ENCODE measurements at places on chromosomes 6 and 20. TPM values are rescaled to one million over a fixed set of nuclear protein-coding genes. Genes with fewer than 3 reads are reported as not detected.

- DNase-seq, result no peak
- H3K27ac ChIP-seq, result no peak overlapping the region
- no peak overlapping the region for H3K4me3 ChIP-seq
- peaks cover 3% of the 10 kb centered on the region for H3K4me1 ChIP-seq
- no peaks in the 10 kb centered on the region for H3K27me3 ChIP-seq
These were observed 16.9 kb upstream of the FANCE start for GRCh38 chr6:35435074-35435837.

GRCh38 chr6:160051390-160051789, 70.2 kb upstream of the SLC22A1 start:
- H3K4me1 ChIP-seq, result no peaks in the 10 kb centered on the region
- no peak overlapping the region for H3K4me3 ChIP-seq
- DNase-seq, result no peak
- peaks cover 74% of the 10 kb centered on the region for H3K36me3 ChIP-seq
- H3K27ac ChIP-seq, result no peak overlapping the region
- H3K27me3 ChIP-seq, result no peaks in the 10 kb centered on the region

DNA sequence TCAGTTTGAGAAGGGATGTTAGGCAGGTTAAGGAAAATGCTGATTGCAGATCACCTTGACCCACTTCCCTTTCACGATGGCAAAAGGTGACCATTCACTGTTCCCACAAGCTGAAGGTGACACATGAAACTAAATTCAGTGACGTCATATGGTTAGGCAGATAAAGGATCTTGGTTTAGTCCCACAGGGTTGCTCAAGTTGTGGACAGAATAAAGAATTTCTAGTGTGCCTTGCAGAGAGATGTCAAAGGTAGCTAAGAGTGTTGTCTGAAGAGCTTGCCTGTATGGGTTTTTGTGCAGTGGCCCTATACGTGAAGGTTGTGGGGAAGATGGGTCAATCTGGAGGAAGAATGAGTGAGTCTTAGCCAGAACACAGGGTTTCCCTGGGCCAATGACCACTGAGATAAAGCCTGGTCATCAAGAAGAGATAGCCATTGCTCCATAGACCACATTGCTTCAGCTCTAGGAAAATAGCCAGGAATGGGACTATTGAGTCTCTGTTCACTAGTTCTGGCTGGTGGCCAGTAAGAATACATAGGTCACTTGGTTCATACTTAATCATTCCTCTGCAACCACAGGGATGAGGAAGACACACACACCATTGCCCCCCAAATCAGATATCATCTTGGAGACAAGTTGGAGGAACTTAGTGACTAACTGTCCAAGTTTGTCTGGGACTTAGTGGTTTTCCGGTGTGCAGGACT, 148.5 kb upstream of the ATXN1 start:
- peaks cover 10% of the 10 kb centered on the region for H3K4me1 ChIP-seq
- H3K4me3 ChIP-seq, result no peak overlapping the region
- H3K27ac ChIP-seq, result no peak overlapping the region
- peak; percentile 91 for DNase-seq
- no peaks in the 10 kb centered on the region for H3K27me3 ChIP-seq

GRCh38 chr6:26109772-26110171, 22.5 kb downstream of the HFE start:
- H3K27ac ChIP-seq, result no peak overlapping the region
- peaks cover 3% of the 10 kb centered on the region for H3K4me1 ChIP-seq
- no peaks in the 10 kb centered on the region for H3K27me3 ChIP-seq
- no peaks in the 10 kb centered on the region for H3K36me3 ChIP-seq

DNA sequence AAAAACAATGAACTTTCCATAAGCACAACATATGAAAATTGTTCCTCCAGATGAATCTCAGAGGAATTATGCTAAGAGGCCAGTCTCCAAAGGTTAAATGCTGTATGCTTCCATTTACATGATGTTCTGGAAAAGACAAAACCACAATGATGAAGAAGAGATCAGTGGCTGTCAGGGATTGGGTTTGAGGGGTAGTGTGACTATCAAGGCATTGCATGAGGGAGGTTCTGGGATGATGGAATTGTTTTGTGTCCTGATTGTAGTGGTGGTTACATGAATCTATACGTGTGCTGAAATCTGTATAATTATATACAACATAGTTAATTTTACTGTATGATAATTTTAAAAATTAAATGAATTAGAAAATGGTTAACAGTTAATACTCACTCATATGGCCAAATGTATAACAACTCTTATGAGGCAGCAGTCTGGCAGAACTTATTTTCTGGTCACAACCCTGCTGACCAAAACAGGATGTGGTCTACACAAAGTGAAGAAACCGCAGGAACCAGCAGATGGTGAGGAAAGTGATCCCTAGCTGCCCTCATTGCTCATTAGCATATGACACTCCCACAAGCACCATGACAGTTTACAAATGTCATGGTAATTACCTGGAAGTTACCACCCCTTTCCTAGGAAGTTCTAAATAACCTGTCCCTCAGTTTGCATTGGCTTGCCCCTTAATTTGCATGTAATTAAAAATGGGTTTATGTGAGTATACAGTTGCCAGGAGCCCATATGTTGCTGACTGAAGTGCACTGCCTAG, 31.9 kb downstream of the NSFL1C start:
- no peaks in the 10 kb centered on the region for H3K36me3 ChIP-seq
- H3K4me1 ChIP-seq, result peaks cover 2% of the 10 kb centered on the region
- H3K27ac ChIP-seq, result no peak overlapping the region
- peak; percentile 92 for DNase-seq
- no peaks in the 10 kb centered on the region for H3K27me3 ChIP-seq
- H3K4me3 ChIP-seq, result no peak overlapping the region

- no peaks in the 10 kb centered on the region for H3K36me3 ChIP-seq
- H3K27me3 ChIP-seq, result no peaks in the 10 kb centered on the region
- H3K27ac ChIP-seq, result no peak overlapping the region
- no peak overlapping the region for H3K4me3 ChIP-seq
- DNase-seq, result no peak
- H3K4me1 ChIP-seq, result peaks cover 5% of the 10 kb centered on the region
These were observed 3.1 kb downstream of the MAN1A1 start for GRCh38 chr6:119346450-119346849.

GRCh38 chr6:57434944-57435343, 117.5 kb downstream of the PRIM2 start:
- peaks cover 19% of the 10 kb centered on the region for H3K4me1 ChIP-seq
- H3K27me3 ChIP-seq, result no peaks in the 10 kb centered on the region
- no peak overlapping the region for H3K4me3 ChIP-seq
- DNase-seq, result no peak

DNA sequence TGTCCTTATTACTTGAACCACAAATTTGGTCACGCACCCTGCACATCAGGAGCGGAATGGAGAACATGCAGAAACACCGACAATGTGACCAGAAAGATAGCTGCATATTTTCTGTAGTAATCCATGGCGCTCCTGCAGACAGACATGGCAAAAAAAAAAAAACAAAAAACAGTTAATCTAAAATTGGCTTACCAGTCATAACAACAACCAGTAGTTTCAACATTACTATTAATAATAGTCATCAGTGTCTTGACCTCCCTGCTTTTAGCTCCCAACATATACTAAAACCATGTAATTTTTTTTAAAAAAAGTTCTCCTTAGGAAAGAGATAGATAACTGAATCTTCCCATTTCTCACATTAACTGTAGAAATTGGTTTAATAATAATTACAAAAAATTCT, 6.8 kb downstream of the CGA start:
- DNase-seq, result no peak
- H3K36me3 ChIP-seq, result no peaks in the 10 kb centered on the region
- H3K27ac ChIP-seq, result no peak overlapping the region
- H3K4me1 ChIP-seq, result no peaks in the 10 kb centered on the region
- H3K4me3 ChIP-seq, result no peak overlapping the region

DNA sequence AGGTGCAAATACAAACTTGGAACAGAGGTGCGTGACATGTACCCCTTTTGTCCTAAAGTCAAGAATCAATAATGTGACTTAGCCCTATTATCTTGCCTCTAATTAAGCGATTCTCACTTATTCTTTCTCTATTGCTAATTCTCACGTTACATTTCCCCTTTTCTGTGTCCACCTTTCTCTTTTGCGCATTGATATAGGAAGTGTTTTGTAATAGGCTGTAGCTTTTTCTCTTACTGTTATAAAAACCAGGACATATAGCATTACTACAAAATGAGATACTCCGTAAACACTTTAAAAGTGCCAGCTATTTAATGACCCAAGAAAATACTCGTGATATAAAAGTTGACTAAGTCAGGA, 669 bp upstream of the TMEM30A start:
- H3K36me3 ChIP-seq, result no peaks in the 10 kb centered on the region
- no peaks in the 10 kb centered on the region for H3K4me1 ChIP-seq
- H3K4me3 ChIP-seq, result peak overlapping the region; percentile 60
- DNase-seq, result no peak
- no peak overlapping the region for H3K27ac ChIP-seq
- no peaks in the 10 kb centered on the region for H3K27me3 ChIP-seq

The APOBEC2 gene
- not detected for polyA plus RNA-seq

The SLC4A11 gene
- 0.95 TPM for polyA plus RNA-seq

The TP53INP2 gene
- polyA plus RNA-seq, result 6.8 TPM

DNA sequence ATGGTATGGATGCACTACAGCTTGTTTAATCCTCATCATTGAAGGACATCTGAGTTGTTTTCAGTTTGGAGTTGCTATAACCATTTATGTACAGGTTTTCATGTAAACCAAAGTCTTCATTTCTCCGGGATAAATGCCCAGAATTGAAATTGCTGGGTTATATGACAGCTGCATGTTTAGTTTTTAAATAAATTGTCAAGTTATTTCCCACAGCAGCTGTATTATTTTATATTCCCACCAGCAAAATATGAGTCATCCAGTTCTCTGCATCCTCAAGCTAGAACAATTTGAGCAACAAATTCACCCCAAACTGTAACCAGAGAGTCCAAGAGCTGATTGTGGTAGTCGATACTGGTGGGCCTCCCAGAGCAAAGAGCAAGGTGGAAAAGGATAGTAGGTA, 161.0 kb upstream of the PRND start:
- H3K27ac ChIP-seq, result no peak overlapping the region
- DNase-seq, result peak; percentile 86
- H3K27me3 ChIP-seq, result no peaks in the 10 kb centered on the region
- no peak overlapping the region for H3K4me3 ChIP-seq
- no peaks in the 10 kb centered on the region for H3K36me3 ChIP-seq
- H3K4me1 ChIP-seq, result peaks cover 3% of the 10 kb centered on the region

GRCh38 chr6:8821981-8822381, 386.6 kb upstream of the SLC35B3 start:
- no peak for DNase-seq
- no peaks in the 10 kb centered on the region for H3K27me3 ChIP-seq
- H3K27ac ChIP-seq, result no peak overlapping the region
- no peaks in the 10 kb centered on the region for H3K4me1 ChIP-seq
- H3K4me3 ChIP-seq, result no peak overlapping the region

- no peak overlapping the region for H3K27ac ChIP-seq
- H3K4me3 ChIP-seq, result no peak overlapping the region
- peaks cover 7% of the 10 kb centered on the region for H3K4me1 ChIP-seq
- H3K27me3 ChIP-seq, result no peaks in the 10 kb centered on the region
- no peak for DNase-seq
These were observed 7.3 kb downstream of the TFB1M start for GRCh38 chr6:155306958-155307357.

DNA sequence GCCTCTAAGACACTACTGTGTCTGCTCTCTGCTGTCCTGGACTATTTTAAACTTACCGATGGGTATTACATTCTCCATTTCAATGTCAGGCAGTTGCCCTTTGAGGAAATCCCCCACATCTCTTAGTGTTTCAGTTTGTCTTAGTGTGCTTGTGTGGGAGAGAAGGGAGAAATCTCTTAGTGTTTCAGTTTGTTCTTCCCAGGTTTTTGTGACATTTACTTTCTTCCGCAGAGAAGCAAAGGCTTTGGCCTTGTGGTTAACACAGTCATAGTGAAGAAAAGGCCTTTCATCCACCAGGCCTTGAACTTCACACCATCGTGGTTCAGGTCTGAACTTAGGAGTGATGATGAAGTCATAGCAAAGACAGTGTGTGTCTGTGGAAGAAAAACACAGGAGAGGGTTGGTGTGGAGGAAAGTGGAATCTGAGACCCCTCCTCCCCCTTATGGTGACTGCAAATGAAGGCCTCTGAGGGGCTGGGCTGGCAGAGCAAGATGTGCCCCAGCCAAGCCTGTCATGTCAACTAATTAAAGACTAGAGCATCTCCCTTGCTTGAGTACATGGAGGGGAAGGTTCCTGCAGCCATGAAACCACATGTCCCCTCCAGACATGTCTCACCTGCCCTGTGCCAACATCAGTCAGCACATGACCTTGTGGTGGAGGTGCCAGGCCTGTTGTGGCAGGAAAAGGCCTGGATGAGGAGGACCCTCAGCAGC, 23.9 kb downstream of the RAET1L start:
- no peak overlapping the region for H3K27ac ChIP-seq
- no peak overlapping the region for H3K4me3 ChIP-seq
- no peaks in the 10 kb centered on the region for H3K36me3 ChIP-seq
- H3K4me1 ChIP-seq, result peaks cover 2% of the 10 kb centered on the region

- no peaks in the 10 kb centered on the region for H3K27me3 ChIP-seq
- DNase-seq, result no peak
- H3K36me3 ChIP-seq, result no peaks in the 10 kb centered on the region
- no peak overlapping the region for H3K4me3 ChIP-seq
- no peak overlapping the region for H3K27ac ChIP-seq
- no peaks in the 10 kb centered on the region for H3K4me1 ChIP-seq
These were observed 321.2 kb upstream of the ADGRB3 start for GRCh38 chr6:68313911-68314310.

GRCh38 chr6:52653151-52653550, 17.8 kb upstream of the TMEM14A start:
- no peak for DNase-seq
- H3K27me3 ChIP-seq, result no peaks in the 10 kb centered on the region
- H3K36me3 ChIP-seq, result no peaks in the 10 kb centered on the region
- H3K4me1 ChIP-seq, result peaks cover 2% of the 10 kb centered on the region
- no peak overlapping the region for H3K4me3 ChIP-seq

- H3K4me1 ChIP-seq, result peaks cover 13% of the 10 kb centered on the region
- no peak for DNase-seq
- H3K4me3 ChIP-seq, result no peak overlapping the region
- H3K27me3 ChIP-seq, result no peaks in the 10 kb centered on the region
These were observed 109.3 kb upstream of the TAB2 start for GRCh38 chr6:149208134-149208601.

The MRPS26 gene
- 38.6 TPM for polyA plus RNA-seq

The CEP85L gene
- polyA plus RNA-seq, result 2.3 TPM

- no peaks in the 10 kb centered on the region for H3K27me3 ChIP-seq
- H3K36me3 ChIP-seq, result no peaks in the 10 kb centered on the region
- peak; percentile 61 for DNase-seq
- H3K4me3 ChIP-seq, result no peak overlapping the region
- peaks cover 33% of the 10 kb centered on the region for H3K4me1 ChIP-seq
These were observed 139.9 kb downstream of the TBXT start for GRCh38 chr6:166027761-166028160.

DNA sequence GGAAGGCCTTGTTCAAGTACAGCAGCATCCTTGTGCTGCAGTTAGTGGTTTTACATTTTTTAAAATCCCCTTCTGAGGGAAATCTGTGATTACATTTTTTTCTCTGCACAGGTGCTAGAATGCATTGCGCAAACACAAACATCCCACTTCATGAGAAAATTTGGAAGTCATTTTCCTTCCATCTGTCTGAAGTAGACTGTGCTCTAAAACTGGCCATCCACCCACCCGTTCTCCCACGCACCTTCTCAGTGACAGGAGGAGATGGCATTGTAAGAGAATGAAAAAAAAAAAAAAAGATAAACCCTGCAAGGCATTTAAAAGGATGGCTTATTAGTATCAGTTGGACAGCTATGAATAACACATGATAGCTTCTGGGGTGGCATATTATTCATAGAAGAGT, 65.0 kb downstream of the SOBP start:
- H3K4me3 ChIP-seq, result no peak overlapping the region
- no peak overlapping the region for H3K27ac ChIP-seq
- no peaks in the 10 kb centered on the region for H3K4me1 ChIP-seq
- no peak for DNase-seq
